Vagina (tissue), 2 donors: ENCODE measurements at places on chromosomes 5 and 9. TPM values are rescaled to one million over a fixed set of nuclear protein-coding genes. Genes with fewer than 3 reads are reported as not detected.

- H3K27ac ChIP-seq: no peak overlapping the region
- peaks cover 20% of the 10 kb centered on the region for H3K4me1 ChIP-seq
- no peak overlapping the region for H3K4me3 ChIP-seq
- H3K27me3 ChIP-seq: no peaks in the 10 kb centered on the region
- H3K36me3 ChIP-seq: no peaks in the 10 kb centered on the region
- DNase-seq: no peak
Measured at GRCh38 chr5:78753093-78753531, 104.5 kb upstream of the LHFPL2 start.

- no peaks in the 10 kb centered on the region for H3K36me3 ChIP-seq
- H3K27ac ChIP-seq: no peak overlapping the region
- H3K4me3 ChIP-seq: no peak overlapping the region
Measured at GRCh38 chr5:138967791-138968448, 92.8 kb upstream of the LRRTM2 start.

DNA sequence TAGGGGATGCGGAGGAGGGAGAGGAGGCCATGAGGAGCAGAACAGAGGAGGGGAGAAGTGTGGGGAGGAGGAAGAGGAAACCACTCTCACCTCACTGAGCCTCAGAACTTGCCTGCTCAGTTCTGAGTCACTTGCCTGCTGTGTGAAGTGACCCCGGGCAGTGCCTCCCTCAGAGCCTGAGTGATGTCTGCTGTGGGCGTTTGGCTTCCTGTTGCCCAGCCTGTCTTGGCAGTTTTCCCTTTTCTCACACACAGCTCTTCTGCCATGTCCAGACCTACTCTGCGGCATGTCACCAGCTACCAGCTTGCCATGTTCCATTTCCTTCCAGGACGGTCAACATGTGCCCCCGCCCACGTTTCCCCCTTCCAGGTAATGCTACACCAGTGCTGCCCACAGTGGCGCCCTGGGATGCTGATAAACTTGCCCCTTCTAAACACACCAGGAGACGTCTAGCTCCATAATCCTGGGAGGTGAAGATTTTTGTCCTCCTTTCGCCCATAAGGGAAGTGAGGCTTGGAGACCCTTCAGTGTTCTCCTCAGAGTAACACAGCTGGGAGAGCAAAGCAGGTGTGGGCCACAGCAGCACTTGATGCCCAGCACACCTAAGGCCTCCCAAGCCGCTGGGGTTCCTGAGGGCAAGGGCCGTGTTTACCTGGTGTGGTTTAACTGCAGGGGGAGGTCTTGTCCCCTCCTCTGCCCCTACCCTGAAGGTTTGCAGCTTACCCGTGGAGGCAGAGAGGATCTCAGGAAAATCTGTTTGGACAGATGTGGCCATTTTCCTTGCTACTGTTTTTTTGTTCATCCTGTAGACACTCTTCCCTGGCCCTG is 63.8 kb upstream of the RNF130 start:
- H3K36me3 ChIP-seq: no peaks in the 10 kb centered on the region
- H3K27me3 ChIP-seq: no peaks in the 10 kb centered on the region
- no peak overlapping the region for H3K27ac ChIP-seq

DNA sequence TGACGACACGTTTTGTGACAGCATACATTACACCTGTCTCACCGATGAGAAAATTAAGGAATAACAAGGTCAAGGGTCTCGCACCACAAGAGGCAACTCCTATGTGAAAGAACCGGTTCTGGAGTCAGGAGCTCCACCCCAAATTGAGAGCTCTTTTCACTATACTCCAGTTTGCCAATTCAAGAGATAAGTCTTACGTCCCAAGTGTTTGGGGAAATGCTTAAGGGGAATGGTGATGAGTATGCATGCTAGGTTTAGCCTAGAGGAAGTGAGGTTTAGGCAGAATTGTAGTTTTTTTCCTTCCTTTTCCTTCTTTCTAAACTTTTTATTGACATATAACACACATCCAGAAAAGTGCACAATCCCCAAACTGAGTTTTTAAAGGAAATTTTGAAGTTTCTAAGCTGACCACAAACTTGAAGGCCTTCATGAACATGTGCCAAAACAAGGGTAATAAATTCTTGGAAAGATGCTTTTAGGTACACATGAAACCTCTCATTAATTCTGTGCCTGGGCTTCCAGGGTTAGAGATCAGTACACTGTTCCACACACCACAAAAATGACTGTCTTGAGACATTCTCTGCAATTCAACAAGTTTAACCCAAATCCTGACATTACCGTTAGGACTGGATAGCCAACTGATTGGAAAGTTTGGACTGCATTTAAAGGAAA is 127.6 kb upstream of the SLC1A3 start:
- no peaks in the 10 kb centered on the region for H3K4me1 ChIP-seq
- DNase-seq: no peak
- H3K4me3 ChIP-seq: no peak overlapping the region
- no peaks in the 10 kb centered on the region for H3K27me3 ChIP-seq

DNA sequence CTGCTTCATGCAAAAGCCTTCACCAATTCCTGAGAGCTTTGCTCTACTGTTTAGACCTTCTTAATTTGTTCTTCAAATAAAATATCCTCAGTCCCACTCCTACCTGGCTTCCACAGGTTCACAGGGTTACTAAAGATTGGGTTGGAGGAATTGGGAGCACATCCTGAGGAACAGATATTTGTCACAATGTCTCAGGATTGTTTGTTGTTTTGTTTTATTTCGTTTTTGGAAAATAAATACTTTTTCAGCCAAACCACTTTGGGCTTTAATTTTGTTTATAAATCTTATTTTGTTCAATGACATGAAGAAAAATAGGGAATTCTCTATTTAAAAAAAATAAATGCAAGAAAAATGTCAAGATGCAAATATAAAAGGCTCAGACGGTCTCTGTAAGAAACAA is 249.0 kb downstream of the MEF2C start:
- no peak for DNase-seq
- H3K4me1 ChIP-seq: no peaks in the 10 kb centered on the region
- no peaks in the 10 kb centered on the region for H3K36me3 ChIP-seq
- H3K27ac ChIP-seq: no peak overlapping the region
- H3K4me3 ChIP-seq: no peak overlapping the region

GRCh38 chr9:110579034-110579861 is at the start of gene SVEP1:
SVEP1 (minus strand) TSS chr9:110579741; CDS start chr9:110579543, 198 bp downstream.
- H3K27me3 ChIP-seq: no peaks in the 10 kb centered on the region
- no peaks in the 10 kb centered on the region for H3K36me3 ChIP-seq
- H3K4me3 ChIP-seq: peak within 1 kb of the TSS; percentile 56

- H3K27me3 ChIP-seq: no peaks in the 10 kb centered on the region
- H3K4me1 ChIP-seq: no peaks in the 10 kb centered on the region
- no peaks in the 10 kb centered on the region for H3K36me3 ChIP-seq
- H3K27ac ChIP-seq: no peak overlapping the region
- H3K4me3 ChIP-seq: no peak overlapping the region
- no peak for DNase-seq
Measured at GRCh38 chr5:58983526-58984452, 400.9 kb downstream of the RAB3C start.

DNA sequence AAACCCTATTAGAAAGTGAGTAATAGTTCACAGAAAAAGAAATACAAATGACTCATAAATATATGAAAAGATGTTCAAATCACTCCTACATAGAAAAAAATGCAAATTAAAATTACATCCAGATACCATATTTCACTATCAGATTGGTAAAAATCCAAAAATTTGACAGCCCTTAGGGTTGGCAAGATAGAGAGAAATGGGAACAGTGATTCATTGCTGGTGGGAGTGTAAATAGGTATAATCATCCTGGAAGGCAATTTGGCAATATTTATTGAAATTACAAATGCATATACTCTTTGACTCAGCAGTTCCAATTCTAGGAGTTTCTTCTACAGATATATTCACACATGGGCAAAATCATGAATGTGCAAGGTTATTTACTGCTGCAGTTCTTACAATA is 273.5 kb downstream of the NR2F1-AS1 start:
- H3K27ac ChIP-seq: no peak overlapping the region
- H3K36me3 ChIP-seq: no peaks in the 10 kb centered on the region
- H3K4me1 ChIP-seq: no peaks in the 10 kb centered on the region
- no peak for DNase-seq

- H3K27me3 ChIP-seq: no peaks in the 10 kb centered on the region
- peak overlapping the region; percentile 88 for H3K27ac ChIP-seq
- DNase-seq: no peak
Measured at GRCh38 chr9:128370367-128370751, 815 bp upstream of the URM1 start.

TMEM215 gene
- not detected for total RNA-seq

GABRA6 gene
- total RNA-seq: not detected

HNRNPH1 gene
- total RNA-seq: 483 TPM

SLIT3 gene
- 52.8 TPM for total RNA-seq

WNK2 gene
- total RNA-seq: 24.8 TPM
